ENCODE measurements at places on chromosomes 13 and 19.

DNA sequence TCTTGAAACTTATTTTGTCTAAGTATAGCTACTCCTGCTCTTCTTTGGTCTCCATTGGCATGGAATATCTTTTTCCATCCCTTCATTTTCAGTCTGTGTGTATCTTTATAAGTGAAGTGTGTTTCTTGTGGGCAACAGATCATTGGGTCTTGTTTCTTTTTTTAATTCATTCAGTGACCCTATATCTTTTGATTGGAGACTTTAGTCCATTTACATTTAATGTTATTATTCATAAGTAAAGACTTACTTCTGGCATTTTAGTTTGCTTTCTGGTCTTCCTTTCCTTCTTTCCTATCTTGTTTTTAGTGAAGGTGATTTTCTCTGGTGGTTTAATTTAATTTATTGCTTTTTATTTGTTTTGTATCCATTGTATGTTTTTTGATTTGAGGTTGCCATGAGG, 19.8 kb downstream of the CD70 start:
- DNase-seq: no peak

DNA sequence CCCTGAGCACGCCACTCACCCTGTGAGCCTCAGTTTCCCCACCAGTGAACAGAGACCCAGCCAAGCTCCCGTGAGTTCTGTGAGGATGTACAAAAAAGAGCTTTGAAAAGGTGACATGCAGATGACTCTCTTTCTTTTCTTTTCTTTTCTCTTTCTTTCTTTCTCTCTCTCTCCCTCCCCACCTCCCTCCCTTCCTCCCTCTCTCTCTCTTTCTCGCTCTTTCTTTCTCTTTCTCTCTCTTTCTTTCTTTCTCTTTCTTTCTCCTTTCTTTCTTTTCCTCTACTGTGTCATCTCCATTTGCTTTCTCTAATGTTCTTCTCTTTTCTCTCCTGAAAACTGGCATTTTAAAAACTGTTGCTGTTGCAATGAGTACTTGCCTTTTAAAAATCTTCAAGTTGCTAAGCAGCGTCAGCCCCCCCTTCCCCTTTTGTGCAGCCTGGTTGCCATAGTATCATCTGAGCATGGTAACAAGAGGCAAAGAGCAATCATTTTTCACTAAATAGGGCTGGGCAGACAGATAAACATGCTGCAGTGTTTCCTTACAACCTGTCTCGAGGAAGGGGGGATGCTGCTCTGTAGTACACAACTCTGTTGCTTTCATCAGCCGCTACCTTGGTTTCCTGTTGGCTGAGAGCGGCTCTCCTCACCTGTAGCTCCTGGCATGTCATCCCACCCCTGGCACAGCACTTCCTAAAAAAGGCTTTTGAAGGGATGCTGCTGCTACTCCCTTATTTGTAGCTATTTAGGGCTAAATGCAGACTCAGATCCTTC, 108.7 kb upstream of the MBNL2 start:
- no peak for DNase-seq

DNA sequence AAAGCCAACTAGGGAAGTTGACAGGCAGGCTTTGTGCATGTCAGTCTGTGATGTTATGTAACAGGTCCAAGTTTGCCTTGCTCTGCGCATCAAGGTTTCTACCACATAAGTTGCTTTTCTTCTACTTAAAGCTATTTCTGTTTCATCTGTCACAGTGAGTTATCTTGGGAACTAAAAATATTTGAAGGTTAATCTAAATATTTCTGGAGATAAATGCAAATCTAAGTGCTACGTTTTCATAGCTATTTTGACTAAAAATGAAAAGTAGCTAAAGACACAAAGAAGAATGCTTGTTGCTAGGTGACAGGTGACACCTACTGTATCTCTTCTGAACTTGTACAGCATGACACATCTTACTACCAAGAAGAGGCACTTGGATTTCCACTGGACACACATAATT, 135.6 kb downstream of the KLF12 start:
- DNase-seq: no peak

DNA sequence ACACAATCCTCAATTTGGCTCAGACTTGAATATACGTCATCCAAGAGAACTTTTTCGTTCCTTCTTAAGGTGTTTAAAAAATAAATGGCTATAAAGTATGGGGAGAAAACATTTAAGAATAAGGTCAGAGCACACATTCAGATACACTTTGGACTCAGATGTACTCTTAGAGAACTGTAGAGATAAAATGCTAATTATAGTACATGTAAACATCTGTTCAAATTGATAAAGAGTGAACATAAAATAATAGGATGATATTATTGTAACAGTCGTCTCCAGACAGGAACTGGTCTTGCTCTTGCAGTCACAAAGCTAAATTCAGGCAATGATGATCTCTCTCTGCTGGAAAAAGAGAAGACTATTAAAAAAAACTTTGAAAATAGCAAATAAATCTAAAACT, 91.4 kb downstream of the RBM26 start:
- DNase-seq: no peak

DNA sequence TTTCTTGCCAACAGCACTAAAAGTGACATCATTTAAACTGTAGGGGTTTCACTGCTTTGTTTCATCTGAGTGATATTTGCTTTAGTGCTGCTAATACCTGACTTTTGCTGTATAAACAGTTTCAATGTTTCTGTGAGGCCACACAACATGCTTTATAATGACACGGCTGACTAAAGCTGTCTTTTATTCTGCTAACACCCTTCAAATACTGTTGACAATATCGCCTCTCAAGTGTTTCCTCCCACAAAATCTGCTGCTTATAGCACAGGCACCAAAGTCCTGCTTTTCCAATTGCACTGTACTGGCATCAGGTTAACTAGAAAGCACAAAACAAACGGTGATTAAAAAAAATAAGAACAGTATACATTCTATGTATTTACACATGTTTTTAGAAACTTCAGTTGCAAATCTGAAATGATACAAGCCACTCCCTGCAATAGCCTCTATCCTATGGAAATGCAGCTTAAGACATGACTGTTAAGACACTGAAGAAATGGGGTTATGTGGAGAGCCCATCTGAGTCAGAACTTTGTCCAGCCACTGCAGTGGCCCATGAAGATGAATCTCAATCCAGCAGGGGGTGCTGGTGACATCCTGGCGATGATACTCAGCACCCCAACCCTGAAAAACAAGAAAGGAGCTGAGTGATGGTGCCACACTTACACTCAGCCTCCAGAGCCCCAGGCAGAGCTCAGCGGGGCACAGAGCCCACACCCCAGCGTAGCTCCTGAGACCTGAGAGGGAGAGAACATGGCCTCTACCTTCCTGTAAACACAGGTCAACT, 29.4 kb downstream of the RFXAP start:
- no peak for DNase-seq

DNA sequence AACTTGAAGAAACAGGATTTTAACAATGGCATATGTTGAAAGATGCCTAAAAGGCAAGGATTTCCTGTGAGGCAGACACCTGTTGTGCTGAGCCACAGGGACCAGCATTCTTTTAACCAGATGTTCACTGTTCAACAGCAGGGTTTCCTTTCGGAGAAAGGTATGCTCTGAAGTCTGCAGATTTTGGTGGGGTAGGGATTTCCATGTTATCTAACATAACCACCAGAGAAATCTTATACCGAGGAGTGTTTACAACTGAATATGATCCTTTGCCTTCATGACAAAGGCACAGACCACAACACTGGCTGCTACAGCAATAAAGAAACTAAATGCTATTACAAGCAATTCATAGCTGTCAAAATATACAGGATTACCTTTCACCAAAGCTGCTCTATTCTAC, 48.1 kb downstream of the MPHOSPH8 start:
- no peak for DNase-seq

DNA sequence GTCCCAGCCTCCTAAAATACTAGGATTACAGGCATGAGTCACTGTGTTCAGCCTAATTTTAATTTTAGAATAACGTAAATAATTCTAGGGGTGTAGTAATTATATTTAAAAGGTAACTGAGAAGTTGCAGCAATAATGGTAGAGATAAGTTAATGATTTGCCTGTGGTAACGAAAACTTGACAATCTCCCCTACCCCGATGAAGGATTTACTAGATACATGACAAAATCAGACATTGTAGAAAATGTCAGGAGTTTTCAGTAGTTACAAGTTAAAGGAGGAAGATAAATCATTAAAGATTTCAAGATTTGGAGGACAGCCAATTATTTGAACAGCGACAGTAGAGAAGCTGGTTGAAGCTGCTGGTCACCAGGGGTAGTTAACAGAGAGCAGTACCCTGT, 652.2 kb upstream of the PCDH20 start:
- no peak for DNase-seq

DNA sequence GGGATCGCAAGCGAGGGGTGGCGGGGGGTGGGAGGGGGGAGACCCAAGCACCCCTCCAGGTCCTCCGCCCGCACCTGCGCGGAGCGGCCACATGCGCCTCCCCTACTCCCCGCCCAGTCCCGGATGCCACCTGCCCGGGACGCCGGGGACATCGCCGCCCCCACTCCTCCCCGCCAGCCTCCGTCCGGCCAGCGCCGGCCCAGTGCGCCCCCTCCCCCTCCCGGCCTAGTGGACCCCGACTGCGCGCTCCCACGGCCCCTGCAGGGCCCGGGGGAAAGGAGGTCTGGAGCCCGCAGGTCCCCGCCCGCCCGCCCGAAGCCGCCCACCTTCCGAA, 263 bp downstream of the RHPN2 start:
- no peak for DNase-seq

DNA sequence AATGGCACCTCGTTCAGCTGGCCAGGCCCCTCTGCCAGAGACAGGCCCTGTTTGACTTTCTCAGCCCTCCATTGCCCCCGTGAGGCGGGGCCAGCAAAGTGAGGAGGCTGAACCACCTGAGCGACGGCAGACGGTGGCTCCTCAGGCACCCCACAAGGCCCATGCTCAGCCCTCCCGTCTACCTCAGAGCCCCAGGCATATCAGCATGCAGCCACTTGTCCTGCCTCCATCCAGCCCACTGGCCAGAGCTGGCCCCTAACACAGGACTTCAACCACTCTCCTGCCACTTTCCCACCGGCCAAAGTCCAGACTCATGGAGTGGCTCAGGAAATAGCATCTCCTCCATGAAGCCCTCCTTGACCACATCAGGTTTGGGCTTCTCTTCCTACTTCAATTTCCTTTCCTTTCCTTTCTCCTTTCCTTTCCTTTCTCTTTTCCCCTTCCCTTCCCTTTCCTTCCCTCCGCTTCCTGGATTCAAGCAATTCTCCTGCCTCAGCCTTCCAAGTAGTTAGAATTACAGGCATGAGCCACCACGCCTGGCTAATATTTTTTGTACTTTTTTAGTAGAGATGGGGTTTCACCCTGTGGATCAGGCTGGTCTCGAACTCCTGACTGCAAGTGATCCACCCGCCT, 9.3 kb downstream of the SLC7A10 start:
- no peak for DNase-seq

- DNase-seq: no peak
These were observed 5.9 kb upstream of the SLC7A10 start for GRCh38 chr19:33231511-33231910.

DNA sequence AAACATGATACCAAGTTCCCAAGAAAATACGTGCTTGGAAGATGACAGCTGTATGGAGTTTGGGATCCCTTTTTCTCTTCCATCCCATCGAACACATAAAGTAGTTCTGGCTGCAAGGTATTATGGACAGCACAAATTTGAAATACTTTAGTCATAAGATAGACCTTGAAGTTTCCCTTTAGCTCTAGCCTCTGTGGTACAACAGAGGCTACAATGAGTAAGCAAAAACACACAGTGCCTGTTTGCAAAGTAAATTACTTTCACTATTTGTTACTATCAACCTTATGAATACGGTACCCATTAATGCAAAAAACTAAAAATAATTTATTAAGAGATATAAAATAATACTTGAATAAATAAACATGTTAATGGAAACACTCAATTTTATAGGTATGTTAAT, 21.0 kb upstream of the LRCH1 start:
- DNase-seq: no peak

GRCh38 chr19:2329501-2329916, 1.0 kb downstream of the SPPL2B start:
- DNase-seq: no peak

- no peak for DNase-seq
These were observed 100.4 kb downstream of the SLC10A2 start for GRCh38 chr13:102965802-102966201.

GRCh38 chr19:28980236-28980868, 232.6 kb downstream of the UQCRFS1 start:
- no peak for DNase-seq

DNA sequence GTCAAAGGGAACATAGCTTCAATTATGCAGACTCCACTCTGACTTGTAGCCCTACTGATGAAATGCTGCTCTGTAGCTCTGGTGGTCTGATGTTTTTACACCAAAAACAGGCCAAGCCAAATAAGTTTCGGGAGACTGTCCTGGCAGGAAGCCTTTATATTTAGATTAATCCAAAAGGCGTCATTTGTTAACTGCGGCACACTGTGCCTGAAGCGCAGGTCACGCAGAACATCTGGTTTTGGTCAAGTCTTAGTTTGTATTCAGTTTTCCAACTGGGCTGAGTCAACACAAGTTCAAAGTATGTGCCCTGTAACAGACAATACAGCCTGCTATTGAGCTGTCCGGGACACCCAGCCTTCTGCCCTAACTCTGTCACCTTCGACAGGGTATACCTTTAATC, 154.6 kb upstream of the IPO5 start:
- DNase-seq: no peak

DNA sequence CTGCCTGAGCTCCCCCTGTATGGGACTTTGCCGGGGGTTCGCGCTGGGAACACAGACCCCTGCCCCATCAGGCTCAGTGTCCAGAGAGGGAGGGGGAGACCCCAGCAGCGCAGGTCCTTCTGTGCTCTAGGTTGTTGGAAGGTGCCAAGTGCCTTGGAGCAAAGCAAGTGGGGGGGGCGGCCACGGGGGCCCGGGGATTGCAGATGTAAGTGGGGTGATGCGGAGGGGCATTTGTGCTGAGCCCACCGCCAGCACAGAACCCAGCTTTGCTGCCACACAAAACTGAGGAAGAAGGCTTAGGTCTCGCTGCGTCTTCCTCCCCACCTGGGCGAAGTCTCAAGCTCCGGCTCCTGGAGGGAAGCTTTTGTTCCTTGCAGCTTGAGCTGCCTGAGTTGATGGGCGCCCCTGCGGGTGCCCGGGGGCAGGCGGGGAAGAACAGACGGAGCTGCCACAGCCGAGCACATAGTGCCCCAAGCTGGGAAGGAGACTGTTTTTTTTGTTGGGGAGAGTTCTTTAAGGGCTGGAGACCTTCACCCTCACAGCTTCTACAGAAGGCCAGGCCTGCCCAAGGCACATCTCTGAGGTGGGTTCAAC, 1.5 kb upstream of the NTN5 start:
- no peak for DNase-seq

- peak; percentile 33 for DNase-seq
These were observed 838 bp downstream of the PPP2R1A start for GRCh38 chr19:52190487-52191293.

Measured in HTR-8/SVneo (cell line).